ENCODE measurements at places on chromosomes 6 and 20.

DNA sequence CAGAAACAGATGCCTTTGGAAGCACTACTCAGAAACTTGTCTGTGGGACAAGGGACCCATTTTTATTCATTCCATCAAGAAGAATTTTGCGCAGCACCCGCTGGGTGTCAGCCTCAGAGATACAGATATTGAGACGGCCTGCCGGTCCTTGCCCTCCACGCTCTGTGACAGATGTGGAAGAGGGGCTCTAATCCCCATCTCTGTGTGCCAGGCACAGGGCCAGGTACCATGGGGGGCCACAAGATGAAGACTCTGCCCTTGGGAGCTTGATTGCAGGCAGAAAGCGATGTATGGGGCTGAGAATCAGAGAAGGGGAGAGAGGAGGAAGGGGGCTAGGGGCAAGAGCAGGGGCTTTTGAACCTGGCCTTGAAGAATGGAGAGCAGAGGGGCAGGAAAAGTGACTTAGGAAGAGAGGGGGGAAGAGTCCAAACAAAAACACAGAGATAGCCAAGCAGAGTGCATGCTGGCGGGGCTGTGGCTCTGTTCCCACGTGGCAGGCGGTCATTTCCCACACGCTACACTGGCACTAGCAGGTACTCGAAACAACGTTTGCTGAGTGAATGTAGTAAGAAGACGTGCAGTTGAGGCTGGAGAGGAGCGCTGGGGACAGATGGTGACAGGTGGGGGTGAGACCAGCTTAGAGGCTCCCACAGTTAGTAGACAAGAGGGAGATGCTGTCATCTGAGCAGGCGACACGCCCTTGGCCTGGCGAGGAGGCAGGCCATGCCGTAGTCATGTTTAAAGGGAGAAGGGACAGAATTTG lies 170.3 kb upstream of the SNX9 start:
- no peak for DNase-seq

DNA sequence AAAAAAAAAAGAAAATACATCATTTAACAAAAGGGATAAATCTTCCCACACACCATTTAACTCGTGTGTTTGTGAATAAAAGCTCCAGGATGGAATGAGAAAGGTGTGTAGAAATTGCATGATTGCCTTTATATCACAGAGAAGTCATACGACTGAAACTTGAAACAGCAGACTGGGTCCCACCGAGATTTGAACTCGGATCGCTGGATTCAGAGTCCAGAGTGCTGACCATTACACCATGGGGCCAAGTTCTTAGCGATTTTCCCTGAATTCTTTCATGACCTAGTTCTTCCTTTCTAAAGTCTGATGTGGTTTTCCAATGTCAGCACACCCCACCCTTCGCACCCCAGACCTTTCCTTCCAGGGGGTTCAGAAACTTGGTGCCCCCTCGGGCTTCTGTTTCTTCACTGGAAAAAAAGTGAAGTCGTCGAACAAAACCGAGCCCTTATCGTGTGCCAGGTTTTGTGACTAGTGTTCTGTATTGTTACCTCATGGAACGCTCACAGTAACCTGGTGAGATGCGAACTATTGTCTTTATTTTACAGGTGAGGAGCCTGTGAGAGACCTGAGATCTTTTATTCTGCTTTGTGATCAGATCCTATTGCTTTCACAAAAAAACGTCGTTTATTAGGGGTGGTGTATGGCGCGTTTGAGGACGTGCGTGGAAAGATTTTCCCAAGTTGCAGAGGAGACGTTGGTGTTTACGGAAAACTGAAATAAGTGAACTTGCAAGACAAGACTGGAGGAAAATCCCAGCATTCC lies 120.8 kb downstream of the OR2B2 start:
- peak; percentile 85 for DNase-seq

GRCh38 chr6:35590622-35591066 lies 77.9 kb upstream of the TULP1 start:
- no peak for DNase-seq

DNA sequence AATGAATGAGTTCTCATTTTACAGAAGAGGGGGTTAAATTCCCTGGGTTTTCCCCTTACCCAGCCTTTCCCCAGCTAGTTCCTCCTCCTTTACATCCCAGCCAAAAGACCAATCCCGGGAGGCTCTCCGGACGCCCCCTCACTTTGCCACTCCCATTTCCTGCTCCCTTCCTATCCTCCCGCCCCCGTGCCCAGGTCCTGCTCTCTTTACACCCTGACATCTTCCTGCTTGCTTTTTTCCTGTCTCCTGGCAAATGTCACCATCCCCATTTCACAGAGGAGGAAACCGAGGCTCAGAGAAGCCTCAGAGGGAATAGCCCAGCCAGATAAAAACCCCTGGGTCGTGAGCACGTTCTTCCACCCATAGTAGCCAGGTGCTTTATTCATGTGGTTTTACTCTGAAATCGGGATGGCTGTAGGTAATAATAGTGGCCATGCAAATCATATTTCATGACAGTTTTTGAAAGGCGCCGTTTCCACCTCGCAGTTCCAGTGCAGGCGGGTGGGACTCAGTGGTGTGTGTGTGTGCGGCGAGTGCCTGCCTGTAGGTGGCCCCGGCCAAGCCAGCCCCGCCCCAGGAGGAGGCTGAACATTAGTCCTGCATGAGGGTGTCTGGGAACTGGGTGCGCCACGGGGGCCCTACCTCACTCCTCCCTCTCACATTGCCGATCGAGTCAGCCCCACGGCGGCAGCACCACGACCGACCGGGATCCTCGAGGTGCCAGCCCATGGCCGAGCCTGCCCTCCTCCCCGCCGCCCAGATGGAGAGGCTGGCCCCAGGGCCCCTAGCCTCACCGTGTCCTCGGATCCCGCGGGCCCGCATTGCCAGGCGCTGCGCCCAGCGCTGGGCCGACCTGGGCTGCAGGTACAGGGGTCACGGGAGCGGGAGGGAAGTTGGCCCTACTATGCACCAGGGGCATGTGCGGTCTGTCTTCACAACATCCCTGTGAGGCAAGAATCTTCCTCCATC lies at the start of gene ARHGAP40:
Gene ARHGAP40 (plus strand): TSS at position 594 of the 969 bp plus-strand sequence.
- peak; percentile 13 for DNase-seq

- DNase-seq = no peak
Observed at GRCh38 chr6:35477551-35478179, 9.5 kb downstream of the RPL10A start.

DNA sequence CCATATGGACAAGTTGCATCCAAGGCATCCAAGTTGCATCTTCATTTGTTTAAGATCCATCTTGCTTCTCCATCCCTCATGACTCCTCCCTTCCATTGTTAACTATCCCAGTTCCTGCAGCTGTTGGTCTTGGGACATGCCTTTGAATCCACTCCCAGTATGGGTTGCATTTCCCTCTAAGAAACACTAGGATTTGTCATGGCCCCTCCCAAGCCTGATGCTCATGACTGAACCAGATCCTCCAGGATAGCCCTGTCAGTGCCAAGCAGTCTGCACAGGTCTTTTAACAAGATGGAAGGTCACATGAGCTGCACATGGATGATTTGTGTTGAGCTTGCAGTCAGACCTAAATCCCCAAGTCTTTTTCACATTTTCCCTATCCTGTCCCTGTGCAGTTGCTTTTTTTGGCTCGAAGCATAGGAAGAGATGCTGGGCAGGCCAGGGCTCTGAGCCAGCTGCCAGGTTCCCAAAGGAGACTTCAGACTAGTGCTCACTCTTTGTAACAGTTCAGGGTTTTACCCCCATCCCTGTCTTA lies 4.2 kb downstream of the PPP2R5D start:
- no peak for DNase-seq

DNA sequence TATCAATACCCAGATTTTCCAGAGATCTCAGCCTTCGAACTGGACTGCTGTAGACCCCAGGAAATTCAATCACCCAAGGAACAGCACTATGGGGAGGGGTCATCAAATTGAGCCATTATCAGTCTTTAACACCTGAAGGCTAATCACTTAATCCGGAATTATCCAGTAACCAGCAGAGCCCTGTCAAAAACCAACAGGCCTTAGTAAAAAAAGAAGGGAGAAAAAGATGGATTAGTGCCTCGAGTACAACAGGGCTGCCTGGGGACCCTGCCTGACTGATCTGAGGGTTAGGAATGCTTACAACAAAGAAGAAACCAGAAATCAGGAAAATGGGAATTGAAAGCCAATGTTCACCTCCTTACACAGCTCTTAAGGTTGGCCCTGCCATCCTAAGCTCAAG lies 7.6 kb downstream of the RRAGD start:
- DNase-seq = no peak

GRCh38 chr20:5933802-5934436 lies 16.4 kb downstream of the TRMT6 start:
- no peak for DNase-seq

DNA sequence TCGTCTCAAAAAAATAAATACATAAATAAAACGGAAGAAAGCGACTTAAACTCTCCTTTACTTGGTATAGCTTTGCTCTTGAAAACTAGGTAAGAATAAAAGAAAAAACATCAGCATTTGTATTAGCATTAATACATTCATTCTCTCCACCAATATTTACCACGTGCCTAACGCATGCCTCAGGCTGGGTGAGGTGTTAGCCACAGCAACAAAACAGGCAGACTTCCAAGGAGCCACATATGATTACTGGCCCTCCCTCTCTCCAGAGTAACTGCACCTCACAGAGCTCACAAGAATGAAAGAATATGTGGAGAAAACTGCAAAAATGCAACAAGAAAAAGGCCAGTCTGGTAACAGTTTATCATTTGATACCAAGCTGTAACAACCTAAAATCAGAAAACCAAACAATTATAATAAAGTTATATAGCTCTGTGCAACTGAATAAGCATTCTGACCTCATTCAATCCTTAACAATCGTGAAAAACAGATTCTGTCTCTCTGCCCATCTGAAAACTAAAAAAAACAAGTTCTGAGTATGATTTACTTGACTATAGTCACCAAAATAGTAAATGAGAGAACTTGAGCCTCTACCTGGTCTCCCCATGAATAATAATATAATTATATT lies 5.2 kb downstream of the NAPB start:
- DNase-seq = peak; percentile 46

DNA sequence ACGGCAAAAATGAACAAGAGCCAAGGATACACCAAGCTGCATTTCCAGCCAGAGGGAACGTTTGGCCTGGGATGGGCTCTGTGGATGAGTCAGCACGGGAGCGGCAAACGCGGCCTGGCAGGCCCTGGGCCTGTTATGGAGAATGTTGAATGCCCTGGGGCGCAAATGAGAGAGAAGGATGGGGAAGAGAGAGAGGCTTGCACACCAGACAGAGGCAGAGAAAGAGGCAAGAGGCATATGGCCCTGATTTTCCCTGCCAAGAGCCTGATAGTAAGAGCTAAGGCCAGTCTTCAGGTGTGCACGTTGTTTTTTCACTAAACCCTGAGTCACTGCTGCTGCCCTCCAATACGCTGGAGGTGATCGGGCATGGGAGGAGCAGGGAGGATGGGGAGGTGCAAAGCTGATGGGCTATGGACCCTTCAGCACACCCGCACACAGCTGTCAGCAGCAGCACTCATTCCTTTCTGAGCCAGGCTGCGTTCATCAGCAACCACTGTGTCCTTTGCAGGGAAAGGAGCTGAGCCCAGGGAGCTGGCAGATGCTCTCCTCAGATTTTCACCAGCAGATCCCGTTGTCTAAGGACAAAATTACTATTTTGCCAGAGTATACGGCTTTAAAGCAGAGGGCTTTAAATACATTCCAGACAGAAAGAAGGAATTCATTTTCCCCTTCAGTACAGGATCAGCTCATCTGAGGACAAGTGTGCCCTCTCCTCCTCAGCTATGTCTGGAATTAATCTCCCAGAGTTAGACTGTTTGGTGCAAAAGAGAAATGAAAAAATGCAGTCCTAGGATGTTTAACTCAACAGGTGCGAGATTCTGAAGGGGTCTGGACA lies 61.7 kb upstream of the SLC22A23 start:
- DNase-seq = peak; percentile 94

- DNase-seq = no peak
Observed at GRCh38 chr6:34908194-34908593, 19.1 kb downstream of the ANKS1A start.

GRCh38 chr6:111347589-111347988 lies 135.4 kb downstream of the REV3L start:
- DNase-seq = no peak

- DNase-seq = no peak
Observed at GRCh38 chr6:107435798-107436197, 23.6 kb downstream of the PDSS2 start.
